ENCODE measurements at places on chromosomes 6 and 20.

GRCh38 chr20:51354769-51355319 lies 187.7 kb downstream of the NFATC2 start:
- DNase-seq = no peak

DNA sequence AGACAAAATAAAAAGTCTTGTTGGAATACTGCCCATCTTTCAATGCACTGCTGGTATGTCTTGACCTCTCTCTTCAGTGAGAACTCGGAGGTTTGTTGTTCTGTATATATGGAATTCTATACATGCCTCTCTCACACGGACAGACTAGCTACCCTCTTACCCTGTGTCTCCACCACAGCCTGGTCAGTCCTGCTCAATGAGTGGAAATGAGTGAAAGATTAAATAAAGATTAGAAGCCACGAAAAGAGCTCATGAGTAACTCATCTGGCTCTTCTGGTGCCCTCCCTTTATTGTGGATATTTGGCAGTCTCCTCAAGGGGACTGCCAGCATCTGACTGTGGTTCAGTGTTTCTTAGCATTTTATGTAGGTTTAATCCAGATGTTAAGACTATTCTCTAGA lies 262.8 kb upstream of the MAP3K7 start:
- DNase-seq = no peak

DNA sequence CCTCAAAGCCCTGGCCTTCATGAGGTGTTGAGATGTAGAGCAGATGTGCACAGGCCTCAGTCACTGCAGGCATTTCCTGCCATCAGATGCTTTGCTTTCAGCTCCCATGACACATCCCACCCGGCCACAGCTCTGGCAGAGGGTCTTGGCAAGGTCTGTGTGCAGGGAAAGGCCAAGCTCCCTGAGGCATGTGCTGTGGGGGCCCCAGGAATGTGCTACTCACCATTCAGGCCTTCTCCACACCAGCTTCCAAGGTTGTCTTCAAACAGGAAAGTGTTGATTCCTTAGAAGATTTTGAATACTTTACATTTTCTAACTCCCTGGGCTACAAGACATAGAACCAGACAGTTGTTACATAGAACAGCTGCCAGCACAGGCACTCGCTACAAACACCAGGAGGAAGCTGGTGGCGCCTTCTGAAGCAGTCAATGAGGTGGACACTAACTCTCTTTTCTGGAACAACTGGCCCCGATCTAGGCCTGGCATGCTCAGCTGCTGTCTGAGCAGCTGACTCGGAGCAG lies 27.8 kb downstream of the CASS4 start:
- no peak for DNase-seq

GRCh38 chr6:46221222-46221793 lies 50.5 kb upstream of the ENPP5 start:
- DNase-seq = peak; percentile 35

GRCh38 chr20:21230686-21231085 lies 72.4 kb upstream of the XRN2 start:
- DNase-seq = no peak

DNA sequence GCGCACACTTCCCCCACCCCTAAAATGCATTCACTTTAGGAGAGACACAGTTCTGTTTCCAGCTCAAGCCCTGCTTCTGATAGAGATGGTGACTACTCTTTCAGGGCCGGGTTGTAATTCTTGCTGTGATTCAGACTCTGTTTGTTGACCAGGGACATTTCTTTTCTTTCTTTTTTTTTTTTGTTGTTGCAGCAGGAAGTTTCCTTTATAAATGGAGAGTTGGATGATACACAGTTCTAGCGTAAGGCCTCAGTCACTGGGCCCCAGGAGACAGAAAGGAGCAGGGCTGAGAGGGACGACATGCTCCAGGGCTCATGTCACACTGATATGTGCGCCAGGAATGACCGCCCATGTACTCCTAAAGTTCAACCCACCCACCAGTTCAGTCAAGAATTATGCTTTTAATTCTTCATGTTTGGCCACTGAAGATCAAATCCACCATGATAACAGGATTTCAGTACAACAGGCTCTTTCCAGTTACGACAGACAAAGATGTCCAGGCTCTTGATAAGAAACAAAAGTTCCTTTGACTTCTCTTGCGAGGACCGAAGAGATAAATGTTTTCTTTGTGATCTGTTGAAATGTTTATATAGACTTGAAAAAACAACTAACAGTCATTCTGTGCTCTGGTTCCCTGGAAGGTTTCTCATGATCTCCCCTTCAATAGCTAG lies 142.5 kb downstream of the CD164 start:
- no peak for DNase-seq
